ENCODE measurements at places on chromosomes 5 and 9.

- DNase-seq = no peak
These were observed 29.1 kb upstream of the SEC16A start for GRCh38 chr9:136511670-136512592.

- DNase-seq = no peak
These were observed 336.7 kb downstream of the FAM170A start for GRCh38 chr5:119966028-119966427.

GRCh38 chr5:94045839-94046782 lies 304.7 kb upstream of the POU5F2 start:
- DNase-seq = no peak

DNA sequence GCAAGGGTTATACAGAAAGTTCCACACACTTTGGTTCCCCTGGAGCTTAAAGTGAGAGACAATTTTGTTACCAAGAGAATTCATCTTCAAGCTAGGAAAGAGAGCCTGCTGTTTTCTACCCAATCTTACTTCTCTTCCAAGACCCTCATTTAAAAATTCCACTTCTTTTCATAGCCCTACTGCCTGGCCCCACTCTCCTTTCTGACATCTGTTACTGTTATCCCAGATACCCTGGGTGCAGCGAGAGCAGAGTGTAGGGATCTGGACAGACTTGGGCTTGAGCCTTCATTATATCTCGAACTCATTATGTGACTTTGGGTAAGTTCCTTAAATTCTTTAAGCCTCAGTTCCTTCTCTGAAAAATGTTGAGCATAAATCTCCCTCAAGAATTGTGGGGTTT lies 263.1 kb downstream of the ASTN2 start:
- DNase-seq = no peak

DNA sequence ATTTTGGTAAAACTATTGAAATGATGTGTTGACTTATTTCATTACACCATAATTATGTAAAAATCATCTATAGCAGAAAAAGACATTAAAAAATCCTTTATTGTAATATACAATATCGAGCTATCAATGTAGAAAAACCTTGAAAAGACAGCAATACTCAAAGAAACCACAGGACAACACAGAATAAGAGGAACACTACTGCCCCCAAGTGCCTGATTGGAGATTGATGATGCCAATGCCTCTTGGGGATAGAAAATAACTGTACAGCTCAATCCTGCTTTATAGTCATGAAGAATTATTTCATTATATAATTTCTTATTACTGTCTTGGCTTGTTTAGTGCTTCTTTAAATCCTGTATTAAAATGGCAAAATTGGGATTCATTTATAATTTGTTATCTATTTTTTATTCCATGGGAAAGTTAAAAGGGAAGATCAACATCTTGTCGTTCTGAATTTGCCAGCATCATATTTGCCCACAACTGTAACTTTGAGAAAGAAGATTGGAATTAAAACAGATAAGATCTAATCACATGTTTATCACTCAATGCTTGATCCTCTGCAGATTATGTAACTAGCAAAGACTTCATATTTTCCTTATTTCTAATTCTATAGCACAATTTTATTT lies 337.5 kb downstream of the CDH9 start:
- no peak for DNase-seq

- DNase-seq = no peak
These were observed 162.9 kb downstream of the ZDHHC21 start for GRCh38 chr9:14530366-14530765.

DNA sequence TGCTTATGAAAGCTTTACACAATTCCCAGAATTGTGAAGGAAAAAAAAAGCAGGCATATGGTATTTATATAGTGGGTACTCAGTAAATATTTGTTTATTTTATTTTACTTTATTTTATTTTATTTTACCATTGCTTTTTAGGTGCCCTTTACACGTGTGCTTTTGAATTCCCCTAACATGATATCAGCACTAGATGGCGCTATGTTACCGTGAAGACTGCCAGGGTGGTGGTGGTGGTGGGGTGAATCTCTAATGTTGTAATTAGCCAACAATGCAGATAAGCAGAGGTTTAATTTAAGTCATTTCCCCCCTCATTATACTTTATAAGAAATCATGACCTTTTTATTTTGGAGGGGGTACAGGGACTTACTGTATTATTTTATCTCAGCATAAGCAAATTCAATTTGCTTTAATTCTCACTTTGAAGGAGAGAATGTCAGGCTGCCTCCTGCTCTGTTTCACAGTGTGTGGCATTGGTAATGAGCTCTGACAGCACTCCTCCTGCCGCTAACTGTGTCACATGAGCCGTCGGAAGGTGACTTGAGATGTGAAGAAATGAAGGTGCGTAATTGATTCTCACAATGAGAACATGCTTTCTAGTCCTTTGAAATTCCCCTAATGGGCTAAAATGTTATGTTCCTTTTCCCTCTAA lies 165.6 kb downstream of the YTHDC2 start:
- DNase-seq = no peak

DNA sequence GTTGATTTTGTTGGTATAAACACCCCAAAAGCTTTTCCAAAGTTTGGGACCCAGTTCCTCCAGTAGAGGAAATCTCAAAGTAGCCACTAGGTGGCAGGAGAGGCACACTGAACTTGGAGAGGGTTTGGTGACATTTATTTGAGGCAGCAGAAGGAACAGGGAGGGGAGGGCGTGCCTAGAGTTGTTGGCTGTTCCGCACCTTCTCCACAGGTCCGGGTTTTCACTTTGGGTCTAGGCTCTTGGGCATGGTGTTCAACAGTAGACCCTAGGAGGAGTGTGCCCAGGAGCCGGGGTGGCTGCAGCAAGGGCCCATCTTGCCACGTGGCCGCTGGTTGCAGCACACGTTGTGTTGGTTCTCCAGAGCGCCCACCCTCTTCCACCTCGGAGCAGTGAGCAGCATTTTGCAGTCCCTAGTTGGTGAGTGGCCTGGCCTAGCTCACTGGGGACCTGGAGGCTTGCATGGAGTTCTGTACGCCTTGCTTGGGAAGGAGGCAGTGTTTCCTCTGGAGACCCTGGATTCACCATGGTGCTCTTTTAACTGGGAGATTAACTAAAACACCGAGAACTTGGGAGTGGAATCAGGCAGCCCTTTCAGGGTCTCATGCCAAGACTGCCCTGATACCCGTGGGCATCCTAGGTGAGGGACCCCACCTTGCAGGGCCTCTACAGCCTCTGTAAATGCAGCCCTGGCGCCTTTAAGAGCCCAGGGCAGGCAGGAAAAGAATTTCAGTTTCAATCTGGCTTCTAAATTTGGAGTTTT lies 28.2 kb downstream of the PTPA start:
- peak; percentile 43 for DNase-seq

DNA sequence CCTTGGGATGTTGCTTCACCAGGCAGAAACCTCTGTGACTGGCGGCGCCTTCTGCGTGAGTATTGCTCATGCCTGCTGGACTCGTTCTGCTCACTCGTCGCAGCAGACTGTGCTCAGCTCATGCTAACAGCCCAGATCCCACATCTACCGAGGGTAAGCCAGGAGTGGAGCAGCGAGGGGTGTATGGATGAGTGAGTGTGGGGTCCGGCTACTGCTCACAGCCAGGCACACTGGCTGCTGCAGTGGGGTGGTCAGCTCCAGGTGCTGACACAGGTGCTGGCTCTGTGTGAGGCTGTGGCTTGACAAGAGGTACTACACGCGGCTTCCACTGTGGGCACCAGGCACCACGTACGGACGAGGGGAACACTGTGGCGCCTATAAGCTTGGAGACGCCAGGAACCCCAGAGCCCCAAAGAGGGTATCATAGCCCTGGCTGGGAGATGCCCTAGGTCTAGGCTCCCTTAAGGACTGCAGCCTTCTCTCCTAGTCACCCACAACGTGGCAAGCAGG lies 47.7 kb upstream of the CDH12 start:
- DNase-seq = no peak

DNA sequence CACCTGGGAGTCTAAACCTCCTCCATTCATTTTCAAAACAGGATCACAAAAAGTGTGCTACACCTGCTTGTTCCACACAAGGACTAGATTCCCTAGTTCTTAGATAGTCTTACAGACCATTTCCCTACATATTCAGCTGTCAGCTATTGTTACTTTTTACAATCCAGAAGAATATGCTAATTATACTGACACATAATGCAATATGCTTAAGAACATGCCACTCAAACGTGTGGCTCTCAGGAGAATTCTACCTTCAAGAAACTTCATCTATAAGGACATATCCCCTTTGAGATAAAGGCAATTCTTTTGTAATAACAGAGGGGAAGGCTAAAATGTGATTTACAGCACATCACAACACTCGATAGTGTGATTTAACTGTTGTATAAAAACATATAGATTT lies 456.1 kb upstream of the ARRDC3 start:
- no peak for DNase-seq

DNA sequence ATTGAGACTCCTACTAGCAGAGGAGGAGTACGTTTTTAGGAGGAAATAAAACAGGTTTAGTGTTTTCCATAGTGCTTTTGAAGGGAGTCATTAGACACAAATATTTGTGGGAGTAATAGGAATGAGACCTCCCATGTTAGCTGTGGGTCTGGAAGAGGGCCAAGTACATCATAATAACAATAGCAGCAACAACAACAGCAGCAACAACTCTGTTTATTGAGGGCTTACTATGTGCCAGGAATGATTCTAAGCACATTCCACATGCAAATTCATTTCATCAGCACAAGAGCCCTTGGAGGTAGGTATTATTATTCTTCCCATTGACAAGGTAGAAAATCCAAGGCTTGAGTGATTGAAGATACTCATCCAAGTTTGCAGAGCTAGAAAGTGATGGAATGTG lies 384.2 kb upstream of the RPS23 start:
- no peak for DNase-seq

DNA sequence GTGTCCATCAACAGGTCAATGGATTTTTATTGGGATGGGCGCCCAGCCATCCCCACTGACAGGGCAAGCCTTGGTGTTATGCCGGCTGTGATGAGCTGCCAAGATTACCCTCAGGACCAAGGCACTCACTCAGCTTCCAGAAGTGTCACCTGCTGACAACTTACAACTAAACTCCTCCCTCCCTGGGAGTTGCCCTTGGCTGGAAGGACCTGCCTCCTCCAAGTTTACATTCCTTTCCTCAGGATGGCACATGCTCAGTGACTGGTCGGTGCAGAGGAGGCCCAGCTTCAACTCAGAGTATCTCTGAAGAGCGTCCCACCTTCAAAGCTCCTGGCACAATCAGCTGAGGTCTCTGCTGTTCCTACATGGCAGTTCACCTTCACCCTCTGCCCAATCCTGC lies 52.5 kb upstream of the ZBTB43 start:
- DNase-seq = no peak

GRCh38 chr9:75881761-75882160 lies 8.7 kb upstream of the PCSK5 start:
- no peak for DNase-seq

- DNase-seq = no peak
These were observed 149.2 kb downstream of the GABBR2 start for GRCh38 chr9:98559561-98559960.

All from skeletal muscle cell (primary cell).